HFFc6 (cell line): ENCODE measurements at places on chromosomes 7 and 10.

- no peak for DNase-seq
These were observed 1.3 kb upstream of the GET4 start for GRCh38 chr7:875051-875450.

DNA sequence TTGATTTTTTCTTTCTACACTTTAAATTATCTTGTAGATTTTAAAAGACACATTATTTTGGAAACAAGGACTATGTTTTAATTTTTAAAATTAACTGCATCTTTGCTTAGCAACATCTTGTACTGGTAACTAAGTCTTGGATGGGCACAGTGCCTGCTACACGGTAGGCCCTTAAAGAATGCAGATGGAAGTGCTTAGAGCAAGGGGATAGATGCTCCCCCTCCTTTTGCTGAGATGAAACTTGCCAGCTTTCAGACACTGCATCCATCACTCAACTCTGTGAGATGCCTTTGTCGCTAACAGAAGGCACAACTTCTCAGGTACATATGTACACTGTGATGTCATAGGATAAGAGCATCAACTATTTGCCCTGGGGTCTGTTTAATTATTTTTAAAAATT is 103.9 kb downstream of the LRRC18 start:
- no peak for DNase-seq

DNA sequence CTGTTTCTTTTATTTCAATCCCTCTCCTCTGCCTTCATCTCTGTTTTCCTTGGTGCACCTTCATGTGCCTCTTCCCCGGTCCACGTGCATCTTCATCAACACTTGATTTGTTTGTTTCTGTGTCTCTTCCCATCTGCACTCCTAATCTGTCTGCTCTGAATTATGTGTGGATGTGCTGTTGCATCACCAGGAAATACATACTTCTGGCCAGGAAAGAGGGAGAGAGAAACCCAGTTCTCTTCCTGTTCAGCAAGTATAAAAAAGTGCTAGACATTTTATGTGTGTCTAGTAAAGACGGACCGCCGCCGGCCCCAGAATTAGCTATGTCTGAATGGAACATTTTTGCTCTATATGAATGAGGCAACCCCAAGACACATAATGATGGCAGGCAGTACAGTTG is 93.8 kb downstream of the CALD1 start:
- DNase-seq, result no peak

GRCh38 chr10:21584834-21585530 is 51.0 kb downstream of the MLLT10 start:
- no peak for DNase-seq

DNA sequence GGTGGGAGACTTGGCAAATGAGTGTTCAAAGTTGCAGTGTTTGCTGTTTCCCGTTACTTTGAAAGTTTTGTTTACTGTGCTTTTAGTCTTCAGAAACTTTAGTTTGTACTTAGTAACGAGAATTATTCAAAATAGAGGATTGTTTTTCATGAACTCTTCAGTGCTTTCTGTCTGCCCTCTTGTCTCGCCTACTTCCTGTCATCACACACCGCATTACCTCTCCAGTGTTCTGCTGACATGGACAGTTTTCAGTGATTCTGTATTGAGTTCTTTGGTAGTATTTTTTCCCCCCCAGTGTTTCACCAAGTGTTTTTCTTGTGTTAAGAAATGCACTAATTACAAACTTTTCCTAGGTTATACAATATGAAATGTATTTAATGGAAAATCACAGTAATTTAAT is 207.0 kb downstream of the MLLT10 start:
- no peak for DNase-seq

DNA sequence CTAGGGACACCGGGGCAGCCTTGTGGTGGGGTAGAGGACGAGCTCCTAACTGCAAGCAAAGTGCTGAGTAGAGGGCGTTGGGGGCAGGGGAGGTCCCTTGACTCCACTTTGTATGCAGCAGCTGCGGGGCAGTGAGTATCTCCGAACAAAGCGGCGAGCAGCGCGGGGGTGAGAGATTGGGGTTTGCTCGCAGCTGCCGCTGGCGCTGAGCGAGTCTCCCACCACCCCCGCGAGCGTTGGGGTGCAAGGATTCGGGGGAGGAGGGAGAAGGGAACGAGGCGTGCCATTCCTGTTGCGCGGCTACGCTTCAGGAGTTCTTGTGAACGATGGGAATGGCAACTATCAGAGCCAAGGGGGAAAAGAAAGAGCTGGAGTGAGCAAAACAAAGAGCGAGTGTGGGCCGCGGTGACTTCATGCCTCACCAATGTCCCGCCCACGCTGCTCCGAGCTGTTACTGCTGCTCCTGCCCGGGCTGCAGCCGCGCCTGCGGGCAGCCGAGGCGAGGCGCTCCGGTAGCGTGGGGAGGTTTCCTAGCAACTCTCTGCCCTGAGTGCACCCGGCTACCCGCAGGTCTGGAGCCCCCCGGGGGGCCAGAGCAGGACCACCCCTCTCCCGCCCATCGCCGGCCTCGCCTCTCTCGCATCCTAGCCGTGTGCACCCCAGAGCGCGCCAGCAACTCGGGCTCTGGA is at the start of gene ITGB8:
Gene ITGB8, plus strand, starts transcription at position 662 of the 689 bp plus-strand sequence. CDS start 907 bp downstream, outside the sequence.
- DNase-seq, result peak; percentile 73

DNA sequence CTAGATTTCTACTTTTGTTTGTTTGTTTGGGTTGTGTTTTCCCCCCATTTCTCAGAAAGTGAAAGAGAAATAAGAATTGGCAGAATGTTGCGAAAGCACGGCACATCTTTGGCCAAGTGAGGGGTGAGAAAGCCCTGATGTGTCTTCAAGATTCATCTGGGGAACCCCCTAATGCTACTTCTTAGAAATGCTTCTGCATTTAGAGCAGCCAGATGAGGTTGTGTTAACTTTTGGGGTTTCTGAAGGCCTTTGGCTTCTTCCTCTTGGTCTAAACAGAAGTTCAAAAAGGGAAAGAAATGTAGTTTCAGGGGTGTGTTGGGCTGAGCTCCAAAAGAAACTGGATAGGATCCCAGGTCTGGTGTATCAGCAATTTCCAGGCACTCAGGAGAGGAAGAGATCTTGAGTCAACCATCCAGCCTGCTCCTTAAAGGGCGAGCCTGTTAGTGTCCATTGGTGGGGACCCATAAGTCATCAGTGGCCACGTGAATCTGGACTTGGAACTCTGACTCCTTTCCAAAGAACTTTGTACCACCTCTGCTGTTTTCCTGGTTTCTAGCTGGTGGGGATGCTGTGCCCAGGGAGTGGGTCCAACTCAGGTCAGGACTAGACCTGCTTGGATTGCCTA is 6.5 kb downstream of the DUSP5 start:
- DNase-seq, result peak; percentile 79

DNA sequence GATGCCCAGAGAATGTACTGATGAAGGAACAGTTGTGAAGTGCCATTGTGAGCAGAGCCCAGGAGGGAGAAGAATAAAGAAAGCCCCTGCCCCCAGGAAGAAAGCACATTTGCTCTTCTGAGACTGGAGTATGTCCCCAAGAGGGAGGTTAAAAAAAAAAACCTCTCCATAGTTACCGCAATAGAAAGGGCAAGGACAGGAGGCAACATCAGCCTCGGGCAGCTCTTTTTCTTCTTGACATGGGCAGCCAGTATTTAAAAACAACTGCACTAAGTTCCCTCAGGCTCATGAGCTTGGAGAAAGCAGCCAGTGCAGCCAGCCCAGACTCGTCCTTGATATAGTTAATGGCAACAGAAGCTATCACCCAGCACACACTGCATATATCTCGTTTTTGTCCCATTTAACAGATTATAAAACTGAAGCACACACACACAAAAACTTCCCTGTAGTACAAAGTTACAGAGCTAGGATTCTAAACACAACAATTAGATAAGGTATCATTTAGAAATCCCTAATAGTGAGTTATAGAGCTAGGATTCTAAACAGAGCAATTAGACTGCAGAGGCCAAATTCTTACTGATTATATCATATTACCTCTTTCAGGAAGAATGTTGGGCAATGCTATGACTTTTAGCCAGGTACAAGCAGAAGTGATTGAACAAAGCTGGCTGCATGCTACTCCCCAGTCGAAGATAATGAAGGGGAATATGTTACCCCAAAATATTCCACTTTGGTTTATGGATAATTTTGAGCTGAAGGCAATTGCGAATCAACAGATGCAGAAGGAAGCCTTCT is 823.5 kb downstream of the GRID1 start:
- no peak for DNase-seq

DNA sequence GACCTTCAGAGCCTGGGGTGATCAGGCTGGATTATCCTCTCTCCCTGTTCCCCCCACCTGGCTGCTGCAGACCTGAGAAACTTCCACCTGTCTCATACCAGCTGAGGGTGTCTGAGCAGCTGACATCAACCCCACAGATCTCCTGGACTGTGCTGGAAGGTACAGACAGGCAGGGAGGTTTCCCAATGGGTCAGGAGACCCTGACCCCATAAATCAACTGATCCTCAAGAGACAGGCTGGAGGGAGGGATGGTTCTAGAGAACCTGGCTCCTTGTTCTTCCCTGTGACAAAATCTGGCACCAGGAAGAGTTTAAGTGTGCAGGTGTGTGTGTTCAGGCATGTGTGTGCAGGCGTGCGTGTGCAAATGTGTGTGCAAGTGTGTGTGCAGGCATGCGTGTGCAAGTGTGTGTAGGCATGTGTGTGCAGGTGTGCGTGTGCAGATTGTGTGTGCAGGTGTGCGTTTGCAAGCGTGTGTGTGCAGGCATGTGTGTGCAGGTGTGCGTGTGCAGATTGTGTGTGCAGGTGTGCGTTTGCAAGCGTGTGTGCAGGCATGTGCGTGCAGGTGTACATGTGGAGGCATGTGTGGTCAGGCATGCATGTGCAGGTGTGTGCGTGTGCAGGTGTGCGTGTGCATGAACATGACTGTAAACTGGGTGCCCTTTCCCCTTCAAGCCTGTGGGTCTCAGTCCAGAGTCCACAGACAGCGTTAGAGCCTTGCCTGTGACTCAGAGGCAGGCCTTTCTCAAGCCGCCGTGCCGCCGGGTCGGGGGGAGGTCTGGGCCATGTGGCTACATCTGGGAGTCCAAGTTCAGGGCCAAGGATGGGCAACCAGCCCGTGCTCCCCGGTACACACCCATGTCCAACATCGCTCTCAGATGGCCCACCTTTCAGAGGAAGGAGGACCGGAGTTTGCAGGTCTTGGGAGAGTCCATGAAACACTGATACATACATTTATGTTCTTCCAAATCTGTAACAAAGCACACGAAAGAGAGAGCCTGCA is 50.1 kb upstream of the ELN start:
- DNase-seq, result no peak

DNA sequence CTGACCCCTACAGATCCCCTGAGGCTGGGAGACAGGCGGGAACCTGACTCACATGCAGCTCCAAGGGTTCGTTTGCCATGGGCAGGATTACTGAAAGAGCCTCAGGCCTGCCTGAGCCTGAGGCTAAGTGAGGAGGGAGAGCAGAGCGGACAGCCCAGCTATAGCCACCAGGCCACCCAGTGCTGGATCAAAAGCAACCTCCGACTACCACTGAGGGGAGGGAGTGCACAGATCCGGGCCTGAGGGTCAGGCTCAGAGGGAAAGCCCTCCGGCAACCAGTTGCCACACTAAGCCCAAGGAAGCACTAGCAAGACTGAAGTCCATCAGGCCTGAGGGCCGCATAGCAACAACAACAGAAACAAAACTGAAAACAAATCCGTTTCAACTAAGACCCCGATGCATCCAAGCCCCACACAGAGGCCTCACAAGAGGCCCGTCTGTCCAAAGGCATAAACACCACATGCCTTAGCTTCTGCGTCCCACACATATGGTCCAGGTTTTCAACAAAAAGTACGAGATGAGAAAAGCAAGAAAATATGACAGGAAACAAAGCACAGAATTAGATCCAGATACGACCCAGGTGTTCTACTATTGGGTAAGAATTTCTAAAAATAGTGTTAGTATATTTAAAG is 92.5 kb upstream of the VIPR2 start:
- no peak for DNase-seq

- no peak for DNase-seq
These were observed 52.4 kb upstream of the ADRB1 start for GRCh38 chr10:113991091-113991860.

DNA sequence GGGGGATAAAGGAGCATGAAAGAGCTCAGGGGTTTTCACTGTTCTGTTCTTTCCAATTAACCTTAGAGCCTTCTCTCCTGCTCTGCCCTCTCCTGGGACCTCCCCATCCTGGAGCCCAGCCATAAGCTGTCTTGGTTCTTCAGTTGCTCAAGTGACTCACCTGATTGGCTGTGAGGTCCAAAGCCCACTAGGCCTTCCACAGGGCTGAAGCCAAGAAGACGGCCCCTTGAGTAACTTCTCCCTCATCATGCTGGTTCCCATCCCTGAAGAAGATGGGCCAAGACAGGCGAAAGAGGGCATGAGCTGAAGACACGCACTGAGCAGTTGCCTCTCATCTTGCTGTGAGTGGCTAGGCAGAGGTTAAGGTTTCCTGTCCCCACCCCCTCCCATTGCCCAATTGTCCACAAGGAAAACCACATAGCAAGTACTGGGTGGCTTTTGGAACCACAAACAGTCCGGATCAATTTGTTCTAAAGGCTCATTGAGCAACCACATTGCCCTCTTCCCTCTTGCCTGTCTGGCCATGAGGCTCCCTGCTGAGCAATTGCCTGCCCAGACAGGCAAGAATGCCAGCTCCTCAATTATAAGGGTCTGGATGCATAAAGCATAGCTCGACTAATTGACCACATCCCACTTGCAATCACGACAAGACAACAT is 43.9 kb upstream of the GPAM start:
- peak; percentile 42 for DNase-seq

DNA sequence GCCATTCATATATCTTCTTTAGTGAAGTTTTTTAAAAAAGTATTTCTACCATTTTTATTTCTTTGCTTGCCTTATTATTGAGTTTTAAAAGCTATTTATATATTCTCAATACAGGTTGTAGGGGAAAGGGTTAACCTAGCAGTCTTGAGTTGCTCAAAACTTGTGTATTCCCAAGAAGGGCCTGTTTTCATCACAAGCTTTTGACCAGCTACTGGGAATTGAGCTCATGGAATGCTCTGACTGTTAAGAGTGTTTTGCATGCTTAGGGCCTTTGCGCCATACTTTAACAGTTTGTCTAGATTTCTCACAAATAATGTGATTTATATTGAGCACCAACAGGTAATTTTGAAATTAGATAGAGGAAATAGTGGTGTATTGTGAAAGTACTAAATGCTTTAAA is 72.0 kb upstream of the CALCR start:
- no peak for DNase-seq

GRCh38 chr7:66699998-66700397 is 40.5 kb upstream of the RABGEF1 start:
- DNase-seq, result no peak

GRCh38 chr7:91379991-91380390 is 115.8 kb downstream of the FZD1 start:
- DNase-seq, result no peak

- no peak for DNase-seq
These were observed 110.9 kb downstream of the MAPK8 start for GRCh38 chr10:48417374-48417773.

DNA sequence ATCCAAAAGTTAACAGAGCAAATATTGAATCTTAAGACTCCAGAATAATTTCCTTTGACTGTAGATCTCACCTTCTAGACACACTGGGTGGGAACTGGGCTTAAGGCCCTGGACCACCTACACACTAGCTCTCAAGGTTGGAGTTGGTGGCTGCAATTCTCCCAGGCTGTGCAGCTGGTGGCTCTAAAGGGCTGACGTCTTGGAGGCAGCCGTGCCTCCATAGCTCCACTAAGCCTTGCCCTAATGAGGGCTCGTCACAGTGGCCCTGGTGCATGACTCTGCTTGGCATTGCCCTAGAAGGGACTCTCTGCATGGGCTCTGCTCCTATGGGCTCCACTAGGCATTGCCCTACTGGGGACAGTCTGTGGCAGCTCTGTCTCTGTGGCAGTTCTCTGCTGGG is 1005.2 kb downstream of the CCSER2 start:
- no peak for DNase-seq
